Osteocyte (in vitro differentiated cells): ENCODE measurements at places on chromosomes 16 and 17. TPM values are rescaled to one million over a fixed set of nuclear protein-coding genes. Genes with fewer than 3 reads are reported as not detected.
A peak's percentile ranks its signal among the peaks of the same experiment; 100 is the strongest.

DNA sequence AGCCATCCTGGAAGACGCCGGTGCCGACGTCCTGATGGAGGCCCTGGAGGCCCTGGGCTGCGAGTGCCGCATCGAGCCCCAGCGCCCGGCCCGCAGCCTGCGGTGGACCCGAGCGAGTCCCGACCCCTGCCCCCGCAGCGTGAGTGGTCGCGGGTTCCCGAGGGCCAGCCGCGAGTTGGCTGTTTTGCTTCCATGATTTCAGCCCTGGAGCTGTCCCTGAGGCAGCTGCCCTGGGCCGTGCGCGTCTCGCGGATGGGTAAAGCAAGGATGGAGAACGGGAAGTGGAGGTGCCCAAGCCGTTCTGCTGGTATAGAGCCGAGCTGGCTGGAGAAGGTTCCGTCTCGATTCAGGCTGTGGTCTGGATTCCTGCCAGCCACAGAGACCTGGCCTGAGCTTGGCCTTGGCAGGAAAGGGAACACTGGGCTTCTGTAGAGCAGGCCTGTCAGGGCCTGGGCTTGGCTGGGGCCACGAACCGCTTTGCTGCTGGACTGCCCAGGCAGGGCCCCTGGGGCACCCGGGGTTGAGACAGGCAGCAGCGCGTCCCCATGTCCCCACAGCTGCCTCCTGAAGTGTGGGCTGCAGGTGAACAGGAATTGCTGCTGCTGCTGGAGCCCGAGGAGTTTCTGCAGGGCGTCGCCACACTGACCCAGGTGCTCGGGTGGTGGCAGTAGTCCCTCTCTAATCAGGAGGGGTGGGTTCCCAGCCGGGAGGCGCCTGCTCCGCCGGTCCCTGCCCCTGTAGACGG lies 941 bp upstream of the MRPS34 start:
- H3K27ac ChIP-seq, result peak overlapping the region; percentile 44
- H3K27me3 ChIP-seq, result no peaks in the 10 kb centered on the region
- peak overlapping the region; percentile 91 for H3K4me3 ChIP-seq
- DNase-seq, result no peak
- peaks cover 20% of the 10 kb centered on the region for H3K4me1 ChIP-seq

GRCh38 chr16:66491716-66492064 lies 58.2 kb downstream of the TK2 start:
- no peaks in the 10 kb centered on the region for H3K27me3 ChIP-seq
- no peak overlapping the region for H3K4me3 ChIP-seq
- H3K4me1 ChIP-seq, result peaks cover 18% of the 10 kb centered on the region
- no peak for DNase-seq
- H3K27ac ChIP-seq, result no peak overlapping the region
- H3K36me3 ChIP-seq, result peaks cover 5% of the 10 kb centered on the region

OSGIN1 gene
- total RNA-seq, result 1.2 and 1.3 TPM in 2 replicates

- H3K4me1 ChIP-seq, result peaks cover 8% of the 10 kb centered on the region
- H3K36me3 ChIP-seq, result peaks cover 25% of the 10 kb centered on the region
- no peak for DNase-seq
- no peaks in the 10 kb centered on the region for H3K27me3 ChIP-seq
- H3K4me3 ChIP-seq, result no peak overlapping the region
Measured at GRCh38 chr17:62693616-62694409, 66.3 kb downstream of the MRC2 start.

TSPAN10 gene
- total RNA-seq, result 1.1 and 1.6 TPM in 2 replicates

- H3K36me3 ChIP-seq, result no peaks in the 10 kb centered on the region
- no peaks in the 10 kb centered on the region for H3K4me1 ChIP-seq
- H3K27me3 ChIP-seq, result peaks cover 4% of the 10 kb centered on the region
- no peak overlapping the region for H3K27ac ChIP-seq
Measured at GRCh38 chr17:3905017-3905520, 11.2 kb downstream of the P2RX1 start.
